Stimulated activated CD8-positive, alpha-beta memory T cell treated with anti-CD3 and anti-CD28 coated beads, Interleukin-15, amount 100 ng/mL, for 48 hours (primary cell): ENCODE measurements at places on chromosomes 12 and 14.

DNA sequence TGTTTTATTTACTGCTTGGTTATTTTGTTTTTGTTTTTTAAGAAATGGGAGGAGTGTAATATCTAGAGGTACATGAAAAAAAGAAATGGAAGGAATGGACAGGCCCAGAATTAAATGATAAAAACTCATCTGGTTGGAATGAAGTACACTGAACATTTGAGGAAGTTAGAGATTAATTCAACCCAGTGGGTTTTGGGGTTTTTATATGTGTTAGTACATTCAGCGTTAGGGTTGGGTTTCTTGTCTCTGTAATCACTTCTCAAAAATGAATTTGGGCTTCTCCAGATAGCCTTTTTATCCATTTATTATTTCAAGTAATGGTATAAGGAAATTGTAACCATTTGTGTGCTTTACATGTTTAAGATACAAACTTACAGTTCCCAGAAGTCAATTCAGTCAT lies 19.5 kb upstream of the NUP107 start:
- no peak for DNase-seq

DNA sequence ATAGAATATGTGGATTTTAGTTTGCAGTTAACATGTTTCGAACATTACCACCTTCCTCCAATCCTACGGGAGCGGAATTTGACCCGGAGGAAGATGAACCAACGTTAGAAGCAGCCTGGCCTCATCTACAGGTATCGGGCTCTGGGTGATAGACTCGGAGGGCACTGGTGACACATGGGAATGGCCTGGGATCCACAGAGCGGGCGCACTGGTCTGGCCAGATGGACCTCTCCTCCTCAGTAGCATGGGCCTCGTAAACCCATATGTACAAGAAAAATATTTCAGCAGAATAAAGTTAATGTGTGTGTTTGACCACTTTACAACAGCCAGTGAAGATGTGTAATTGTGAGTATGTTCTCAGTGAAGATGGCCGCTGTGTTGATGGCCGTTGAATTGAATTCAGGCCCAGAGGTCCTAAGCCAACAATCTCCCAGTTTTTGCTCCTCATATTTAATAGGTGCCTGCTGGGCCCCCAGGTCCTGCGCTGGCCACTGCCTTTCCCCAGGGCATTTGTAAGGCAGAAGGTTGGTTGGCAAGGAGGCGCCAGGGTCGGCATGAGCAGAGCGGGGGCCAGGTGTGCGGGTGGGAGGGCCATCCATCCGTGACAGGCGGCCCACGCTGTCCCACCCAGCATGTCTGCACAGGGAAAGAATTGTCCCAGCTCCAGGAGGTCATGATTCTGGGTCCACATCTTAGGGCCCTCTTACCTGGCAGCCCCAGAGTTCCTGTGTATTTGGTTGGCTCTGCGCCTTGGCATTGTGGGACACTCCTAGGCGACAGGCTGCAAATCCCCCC lies 82.0 kb upstream of the DYNC1H1 start:
- no peak for DNase-seq

DNA sequence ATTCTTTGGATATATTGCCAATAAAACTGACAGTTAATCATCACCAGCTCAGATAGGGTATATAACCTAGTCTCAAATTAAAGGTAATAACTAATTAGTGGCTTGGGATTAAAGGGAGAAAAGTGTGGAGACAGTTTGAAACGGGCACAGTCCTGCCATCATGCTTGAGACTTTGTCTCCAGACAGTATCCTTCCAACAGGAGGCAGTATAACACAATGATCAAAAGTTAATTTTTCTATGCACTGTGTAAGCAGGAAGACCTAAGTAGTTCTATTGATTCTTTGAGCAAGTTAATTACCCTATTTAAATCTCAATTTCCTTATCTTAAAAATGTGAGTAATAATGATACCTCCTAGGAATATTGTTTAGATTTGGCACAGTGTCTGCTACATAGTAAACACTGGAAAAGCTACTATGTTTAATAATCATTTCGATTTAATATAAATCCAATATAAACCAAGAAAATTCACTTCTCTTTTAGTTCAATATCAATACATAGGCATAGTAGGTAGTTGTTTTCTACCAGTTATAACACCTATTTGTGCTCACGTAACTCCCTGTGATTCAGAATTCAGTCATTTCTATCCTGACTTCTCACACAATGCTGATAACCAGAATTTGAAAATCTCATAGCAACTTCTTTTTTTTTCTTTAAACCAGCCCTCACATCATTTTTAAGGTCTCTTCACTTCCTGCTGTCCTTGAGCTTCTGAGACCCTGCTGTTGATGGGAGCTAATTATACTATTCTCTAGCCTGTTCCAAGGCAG lies 53.7 kb downstream of the GALNT4 start:
- DNase-seq = no peak

DNA sequence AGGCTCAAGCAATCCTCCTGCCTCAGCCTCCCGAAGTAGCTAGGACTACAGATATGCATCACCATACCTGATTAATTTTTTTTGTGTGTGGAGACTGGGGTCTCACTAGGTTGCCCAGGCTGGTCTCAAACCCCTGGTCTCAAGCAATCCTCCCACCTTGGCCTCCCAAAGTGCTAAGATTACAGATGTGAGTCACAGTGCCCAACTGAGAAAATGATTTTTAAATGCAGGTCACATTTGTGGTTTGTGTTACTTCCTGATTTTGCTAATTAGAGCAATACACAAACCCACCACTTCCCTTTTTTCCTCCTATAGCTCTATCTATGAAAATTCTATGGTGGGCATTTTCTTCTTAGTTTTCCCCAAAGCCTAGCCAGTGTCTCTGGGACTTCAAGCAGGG lies 45.5 kb upstream of the TMEM263 start:
- no peak for DNase-seq

DNA sequence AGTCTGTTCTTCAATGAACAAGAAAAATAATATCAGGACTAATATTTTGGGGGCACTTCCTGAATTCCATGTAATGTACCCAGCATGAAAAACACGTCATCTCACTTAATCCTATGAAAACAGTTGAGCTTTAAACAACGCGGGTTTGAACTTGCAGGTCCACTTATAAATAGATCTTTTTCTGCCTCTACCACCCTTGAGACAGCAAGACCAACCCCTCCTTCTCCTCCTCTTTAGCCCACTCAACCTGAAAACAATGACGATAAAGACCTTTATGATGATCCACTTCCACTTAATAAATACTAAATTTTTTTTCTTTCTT lies 203.9 kb upstream of the KRR1 start:
- DNase-seq = no peak
